ENCODE measurements at places on chromosomes 6 and 20.

DNA sequence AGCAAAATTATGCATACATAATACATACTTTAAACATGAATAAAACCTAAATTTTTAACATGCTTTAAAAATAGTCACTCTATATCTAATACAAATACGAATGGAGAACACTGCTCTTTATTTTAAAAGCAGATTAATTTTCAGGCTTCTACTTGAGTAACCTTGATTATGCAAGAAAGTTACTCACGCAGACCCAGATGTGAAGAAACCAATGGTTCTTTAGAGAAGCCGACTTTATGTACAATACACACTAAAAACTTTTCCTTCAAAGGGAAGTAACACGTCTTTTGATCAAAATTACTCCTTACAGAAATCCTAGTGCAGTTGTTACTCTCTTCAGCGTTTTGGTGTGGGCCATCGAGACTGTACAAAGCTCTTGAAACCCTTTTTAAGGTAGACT, 136.9 kb upstream of the SLC22A16 start:
- peak; percentile 84 for DNase-seq

- no peak for DNase-seq
These were observed 24.5 kb downstream of the MAP7 start for GRCh38 chr6:136525586-136526195.

DNA sequence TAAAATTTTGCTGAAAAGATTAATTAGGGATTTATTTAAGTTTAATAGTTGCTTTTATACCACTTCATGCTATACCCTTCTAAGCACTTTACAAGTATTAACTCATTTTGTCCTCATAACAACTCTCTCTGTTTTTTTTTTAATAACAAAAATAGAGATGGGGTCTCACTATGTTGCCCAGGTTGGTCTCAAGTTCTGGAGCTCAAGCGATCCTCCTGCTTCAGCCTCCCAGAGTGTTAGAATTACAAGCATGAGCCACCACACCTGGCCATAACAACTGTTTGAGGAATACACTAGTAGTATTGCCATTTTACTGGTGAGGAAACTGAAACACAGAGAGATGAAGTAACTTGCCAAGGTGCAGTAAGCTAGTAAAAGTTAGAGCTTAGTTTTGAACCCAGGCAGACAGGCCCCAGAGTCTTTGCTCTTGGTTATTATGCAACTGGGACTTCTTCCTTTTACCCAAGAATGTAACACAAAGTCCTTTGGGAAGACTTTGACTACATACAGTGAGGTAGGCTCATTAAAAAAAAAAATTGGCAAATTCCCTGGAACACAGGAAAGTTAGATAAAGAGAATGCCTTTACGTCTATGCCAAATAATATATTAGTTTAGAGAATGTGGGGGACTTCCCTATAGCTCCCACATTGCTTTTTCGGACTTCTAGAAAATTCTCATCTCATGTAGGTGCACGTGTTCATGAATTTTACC, 11.4 kb downstream of the ANKS1A start:
- DNase-seq = no peak

DNA sequence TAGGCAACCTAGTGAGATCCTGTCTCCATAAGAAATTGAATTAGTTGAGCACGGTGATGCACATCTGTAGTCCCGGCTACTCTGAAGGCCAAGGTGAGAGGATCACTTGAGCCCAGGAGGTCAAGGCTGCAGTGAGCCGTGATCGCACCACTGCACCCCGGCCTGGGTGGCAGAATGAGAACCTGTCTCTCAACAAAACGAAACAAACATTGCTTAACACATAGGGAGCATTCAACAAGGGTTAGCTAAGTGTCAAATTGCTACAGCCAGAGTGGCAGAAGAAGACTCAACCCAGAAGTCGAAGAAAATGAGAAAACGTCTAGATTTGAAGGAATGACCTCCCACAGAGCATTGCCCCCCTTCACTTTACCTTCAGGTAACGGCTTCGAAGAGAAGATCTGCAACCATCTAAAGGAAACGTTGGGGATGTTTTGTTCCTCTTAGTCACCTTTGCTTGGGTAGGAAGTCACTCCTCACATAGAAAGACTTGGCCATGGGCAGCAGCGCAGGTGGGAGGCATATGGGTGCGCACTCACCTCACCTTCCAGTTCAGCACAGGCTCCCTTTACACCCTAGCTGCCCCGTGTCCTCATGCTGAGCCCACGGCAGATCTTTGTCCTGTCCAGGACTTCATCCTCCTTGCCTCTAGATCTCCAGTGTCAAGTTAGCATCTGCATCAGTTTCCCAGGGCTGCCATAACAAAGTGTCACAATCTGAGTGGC, 63.7 kb upstream of the SHLD1 start:
- DNase-seq = peak; percentile 57

DNA sequence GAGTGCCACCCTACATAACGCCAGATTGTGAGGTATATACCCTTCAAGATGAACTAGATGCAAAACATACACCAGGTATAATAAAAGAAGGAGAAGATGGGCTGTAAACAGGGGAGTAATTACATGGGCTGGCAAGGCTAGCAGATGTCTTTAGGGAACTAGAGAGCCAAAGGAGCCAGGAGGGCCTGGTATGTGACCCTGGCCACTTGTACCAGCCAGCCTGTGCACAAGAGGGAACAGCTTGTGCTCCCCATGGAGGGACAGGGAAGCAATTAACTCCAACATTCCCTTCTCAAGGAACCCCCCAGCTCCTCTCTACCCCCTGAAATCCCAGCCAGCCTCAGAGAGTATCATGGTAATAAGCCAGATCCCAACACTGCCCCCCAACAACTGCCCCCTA, 139.9 kb downstream of the HIVEP2 start:
- no peak for DNase-seq

DNA sequence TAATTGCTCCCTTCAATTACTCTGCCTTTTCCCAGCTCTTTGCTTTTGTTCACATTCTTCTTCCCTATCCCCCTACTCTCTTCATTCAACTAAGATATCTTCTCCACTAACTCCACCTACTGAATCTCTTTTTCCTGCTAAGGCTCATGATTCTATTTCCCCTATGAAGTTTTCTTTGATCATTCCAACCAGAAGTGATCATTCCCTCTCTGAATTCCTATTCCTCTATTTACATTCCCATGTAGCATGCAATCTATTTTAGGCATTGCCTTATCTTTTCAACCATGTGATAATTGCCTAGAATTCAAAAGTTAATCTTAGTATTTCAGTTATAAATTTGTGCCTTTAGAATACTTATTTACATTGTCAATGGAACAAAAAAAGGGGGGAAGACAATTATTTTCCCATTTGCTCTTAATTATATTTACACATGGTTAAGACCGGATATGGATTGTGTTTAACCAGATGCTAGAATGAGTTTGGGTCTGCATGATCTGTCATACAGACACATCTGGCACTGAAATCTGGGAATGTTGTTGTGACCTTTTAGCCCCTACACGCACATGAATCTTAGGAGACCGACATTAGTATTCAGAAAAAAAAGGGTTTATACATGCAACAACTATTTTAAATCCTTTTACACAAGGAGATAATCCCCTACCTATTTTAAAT, 20.8 kb downstream of the MOXD1 start:
- no peak for DNase-seq

DNA sequence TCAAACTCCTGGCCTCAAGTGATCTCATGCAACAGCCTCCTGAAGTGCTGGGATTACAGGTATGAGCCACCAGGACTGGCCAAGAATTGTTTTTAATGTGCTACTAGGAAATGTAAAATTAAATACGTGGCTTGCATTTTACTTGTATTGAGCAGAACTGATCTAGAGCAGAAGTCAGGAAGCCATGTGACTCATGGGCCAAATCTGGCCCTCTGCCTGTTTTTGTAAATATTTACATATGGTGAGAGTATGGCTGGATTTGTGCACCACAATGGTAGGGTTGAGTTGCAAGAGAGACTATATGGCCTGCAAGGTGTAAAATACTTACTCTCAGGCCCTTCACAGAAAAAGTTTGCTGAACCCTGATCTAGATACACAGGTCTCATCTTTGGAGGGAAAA, 75.8 kb downstream of the LAMP5 start:
- no peak for DNase-seq

DNA sequence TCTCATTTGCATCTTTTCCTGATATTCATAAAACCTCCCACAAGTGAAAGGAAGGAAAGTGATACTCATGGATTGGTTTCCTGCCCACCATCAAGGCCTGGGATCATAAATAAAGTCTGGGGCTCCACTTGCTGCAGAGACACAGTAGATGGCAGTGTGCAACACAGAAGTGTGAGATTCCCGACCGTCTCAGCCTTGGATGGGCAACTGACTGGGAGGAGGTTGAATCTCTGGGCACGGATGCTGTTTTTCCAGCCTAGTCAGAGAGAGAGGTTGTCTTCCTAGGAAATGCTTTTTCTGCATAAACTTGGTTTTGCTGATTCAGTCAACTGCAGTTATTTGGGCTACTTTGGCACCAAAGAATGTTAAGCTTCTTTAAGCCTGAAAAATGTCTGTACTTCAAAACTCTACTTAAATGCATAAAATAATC, 9.9 kb upstream of the RFPL4B start:
- no peak for DNase-seq

DNA sequence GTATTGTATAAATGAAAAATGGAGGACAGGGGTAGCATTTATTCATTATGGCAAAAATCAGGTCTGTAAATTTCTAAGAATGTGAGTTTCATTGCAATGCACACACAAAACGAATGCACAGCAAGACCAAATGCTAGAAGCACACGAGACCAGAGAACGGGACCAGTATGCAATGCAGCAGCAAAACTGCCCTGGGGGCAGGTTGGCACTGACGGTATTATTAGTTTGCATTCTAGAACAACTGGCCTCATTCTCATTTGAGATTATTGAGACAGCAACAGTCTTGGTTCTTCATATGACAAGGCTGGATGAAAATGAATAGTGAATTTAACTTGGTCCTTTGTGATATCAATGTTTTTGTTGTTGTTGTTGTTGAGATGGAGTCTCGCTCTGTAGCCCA, 9.0 kb upstream of the MTRES1 start:
- DNase-seq = no peak

DNA sequence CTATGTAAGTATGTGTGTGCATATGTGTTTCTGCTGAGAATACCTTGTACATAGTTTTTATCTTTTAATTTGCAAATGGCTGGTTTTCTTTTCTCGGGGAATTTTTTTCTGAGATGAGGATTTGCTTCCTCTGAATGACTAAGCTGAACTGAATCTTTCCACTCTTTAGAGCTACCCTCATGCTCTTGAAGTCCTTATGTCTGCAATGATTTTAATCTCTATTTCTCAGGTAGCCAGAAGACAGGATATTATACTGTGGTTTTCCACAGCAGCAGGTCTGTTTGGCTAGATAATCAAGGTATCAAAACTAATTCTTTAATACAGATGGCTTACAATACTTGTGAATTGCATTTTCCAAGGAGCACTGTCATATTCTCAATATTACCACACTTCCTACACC, 114.7 kb downstream of the PLCB1 start:
- no peak for DNase-seq

GRCh38 chr20:59082077-59082740, 39.6 kb upstream of the PRELID3B start:
- DNase-seq = peak; percentile 21

- DNase-seq = no peak
These were observed 46.3 kb downstream of the PPP1R14C start for GRCh38 chr6:150189122-150189521.

DNA sequence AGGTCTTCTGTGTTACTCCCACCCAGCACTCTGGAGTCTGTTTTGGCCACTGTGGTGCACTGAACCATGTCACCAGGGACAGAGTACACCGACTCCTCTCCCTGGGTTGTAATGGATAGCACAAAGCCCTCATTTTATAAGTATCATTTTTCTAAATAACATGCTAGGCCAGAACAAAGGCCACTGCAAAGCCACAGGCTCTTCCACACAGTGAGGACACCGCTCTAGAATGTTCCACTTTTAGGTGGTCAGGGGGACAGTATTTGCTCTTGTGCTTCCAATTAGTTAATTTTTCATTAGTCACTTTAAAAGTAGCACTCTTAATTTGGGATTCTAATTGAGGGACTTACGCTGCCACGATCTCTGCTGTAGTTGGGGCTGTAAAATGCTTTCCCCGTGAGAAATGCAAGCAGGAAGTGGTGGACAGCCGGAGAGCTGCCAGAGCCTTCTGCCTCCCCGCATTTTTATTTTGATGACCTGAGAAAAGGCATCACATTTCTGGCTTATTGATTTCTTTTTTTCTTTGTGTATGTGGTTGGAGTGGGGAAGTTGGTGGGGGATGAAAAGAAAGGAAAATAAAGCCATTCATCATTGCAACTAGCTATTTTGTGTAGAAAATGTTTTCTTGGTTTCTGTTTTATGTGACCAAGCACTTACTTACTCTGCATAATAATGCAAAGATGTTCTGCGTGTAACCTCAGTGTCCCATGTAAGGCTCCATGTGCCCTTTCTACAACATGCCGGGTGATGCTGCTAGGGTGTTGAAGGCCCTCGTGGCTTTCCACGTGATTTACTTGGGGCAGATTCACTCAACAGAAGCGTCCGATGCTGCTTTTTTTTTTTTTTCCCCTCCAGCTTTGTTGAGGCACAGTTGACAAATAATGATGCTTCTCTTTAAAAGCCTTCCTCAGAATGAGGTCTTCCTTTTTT, 195.9 kb downstream of the SASH1 start:
- no peak for DNase-seq

- DNase-seq = peak; percentile 36
These were observed 182.2 kb upstream of the RREB1 start for GRCh38 chr6:6925391-6926164.

DNA sequence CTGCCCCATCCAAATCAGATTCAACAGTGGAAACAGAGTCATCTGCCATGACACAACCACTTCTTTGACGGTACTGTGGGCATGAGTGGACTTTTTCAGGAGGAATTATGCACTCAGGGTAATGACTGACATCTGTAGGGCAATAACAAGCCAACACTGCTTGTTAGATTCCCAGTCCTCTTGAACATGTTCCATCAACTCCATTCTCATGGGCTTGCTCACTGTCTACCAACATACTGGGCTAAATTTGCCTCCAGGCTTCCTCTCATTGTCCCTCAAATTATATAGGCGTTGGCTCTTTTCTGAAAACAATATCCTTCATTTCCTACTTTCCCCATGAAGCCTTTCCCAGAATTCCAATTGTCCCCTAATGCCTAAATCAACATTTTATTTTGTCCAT, 43.1 kb downstream of the ANKEF1 start:
- DNase-seq = no peak

Measured in inflammatory macrophage treated with lipopolysaccharide for 4 hours (primary cell).